Sciatic nerve (tissue), 2 donors: ENCODE measurements at places on chromosomes 1 and 21.

DNA sequence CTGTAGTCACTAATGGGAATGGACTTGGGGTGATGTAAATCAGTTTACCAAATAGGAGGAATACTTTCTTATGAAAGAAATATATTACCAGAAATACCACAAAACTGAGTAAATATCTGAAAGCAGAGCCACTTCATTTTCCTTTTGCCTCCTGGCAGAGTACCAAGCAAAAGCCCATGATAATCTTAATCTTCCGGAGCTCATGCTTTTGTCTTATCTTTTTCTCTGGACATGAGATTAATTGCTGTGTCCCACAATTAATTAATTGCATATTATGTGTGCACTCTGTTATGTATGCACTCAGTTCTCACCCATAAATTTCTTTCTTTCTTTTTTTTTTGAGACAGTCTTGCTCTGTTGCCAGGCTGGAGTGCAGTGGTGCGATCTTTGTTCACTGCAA is 94.1 kb upstream of the PDE4B start:
- DNase-seq = no peak

DNA sequence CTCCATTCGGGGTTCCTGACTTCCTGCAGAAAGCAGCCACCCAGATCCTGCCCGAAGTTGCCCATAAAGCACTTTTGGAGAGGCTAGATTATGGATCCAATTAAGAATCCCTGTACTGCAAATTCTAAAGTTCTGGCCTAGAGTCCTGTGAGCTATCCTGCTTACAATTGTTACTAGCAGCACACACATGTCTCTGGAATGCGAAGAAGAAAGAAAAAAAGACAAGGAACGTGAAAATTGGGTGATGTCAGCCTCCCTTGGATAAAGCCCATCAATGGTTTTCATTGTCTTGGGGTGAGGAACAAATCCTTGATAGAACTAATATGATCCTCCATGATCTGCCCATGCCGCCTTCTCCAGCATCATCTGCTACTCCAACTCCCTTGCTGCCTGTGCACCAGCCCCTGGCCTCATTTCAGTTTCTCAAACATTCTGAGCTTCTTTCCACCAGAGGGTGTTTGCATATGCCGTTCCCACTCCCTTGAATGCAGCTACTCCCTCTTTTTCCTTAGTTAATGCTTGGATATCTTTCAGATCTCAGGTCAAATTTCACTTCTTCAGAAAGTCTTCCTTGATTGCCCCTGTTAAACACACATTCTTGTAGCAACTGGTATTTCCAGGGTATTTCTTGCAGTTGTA is 94.0 kb downstream of the ST6GALNAC5 start:
- no peak for DNase-seq

DNA sequence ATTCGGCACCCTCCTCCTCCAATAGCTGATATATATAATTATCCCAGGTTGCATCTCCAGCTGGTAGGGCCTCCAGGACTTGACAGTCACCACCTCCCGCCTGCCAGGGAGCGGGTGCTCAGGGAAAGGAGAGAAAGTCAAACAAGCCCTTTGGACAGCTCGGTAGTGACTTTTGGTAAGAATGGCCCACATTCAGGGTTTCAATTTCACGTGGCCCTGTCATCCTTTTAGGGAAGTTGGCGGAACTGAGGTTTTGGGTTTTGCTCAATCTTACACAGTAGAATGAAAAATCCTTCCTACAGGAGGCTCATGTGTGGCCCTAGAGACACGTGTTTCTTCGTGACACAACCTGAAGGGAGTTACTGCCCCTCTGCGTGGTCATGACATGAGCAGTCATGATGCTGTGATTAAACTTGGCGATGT is 44.2 kb downstream of the CAPN8 start:
- DNase-seq = no peak

- no peak for DNase-seq
Observed at GRCh38 chr1:200674838-200675587, 5.3 kb upstream of the DDX59 start.

DNA sequence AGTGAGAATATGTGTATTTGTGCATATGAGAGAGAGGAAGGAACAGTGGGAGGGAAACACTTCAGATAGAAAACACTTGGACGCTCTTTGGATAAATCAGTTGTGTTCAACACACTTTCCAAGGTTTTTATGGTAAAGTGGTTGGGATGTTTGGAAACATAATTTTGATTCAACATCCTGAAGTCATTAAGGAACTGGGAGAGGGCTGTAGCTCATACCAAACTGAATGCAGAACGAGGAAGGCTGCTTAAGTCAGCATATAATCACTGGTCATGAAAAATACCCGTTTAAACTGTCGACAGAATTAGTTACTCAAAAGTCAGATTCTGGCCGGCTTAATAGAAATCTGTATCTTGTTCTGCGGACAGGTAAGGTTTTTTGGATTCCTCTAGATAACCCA is 14.9 kb downstream of the LIX1L start:
- DNase-seq = no peak

GRCh38 chr1:22722901-22723550 is 12.4 kb downstream of the EPHB2 start:
- DNase-seq = no peak

DNA sequence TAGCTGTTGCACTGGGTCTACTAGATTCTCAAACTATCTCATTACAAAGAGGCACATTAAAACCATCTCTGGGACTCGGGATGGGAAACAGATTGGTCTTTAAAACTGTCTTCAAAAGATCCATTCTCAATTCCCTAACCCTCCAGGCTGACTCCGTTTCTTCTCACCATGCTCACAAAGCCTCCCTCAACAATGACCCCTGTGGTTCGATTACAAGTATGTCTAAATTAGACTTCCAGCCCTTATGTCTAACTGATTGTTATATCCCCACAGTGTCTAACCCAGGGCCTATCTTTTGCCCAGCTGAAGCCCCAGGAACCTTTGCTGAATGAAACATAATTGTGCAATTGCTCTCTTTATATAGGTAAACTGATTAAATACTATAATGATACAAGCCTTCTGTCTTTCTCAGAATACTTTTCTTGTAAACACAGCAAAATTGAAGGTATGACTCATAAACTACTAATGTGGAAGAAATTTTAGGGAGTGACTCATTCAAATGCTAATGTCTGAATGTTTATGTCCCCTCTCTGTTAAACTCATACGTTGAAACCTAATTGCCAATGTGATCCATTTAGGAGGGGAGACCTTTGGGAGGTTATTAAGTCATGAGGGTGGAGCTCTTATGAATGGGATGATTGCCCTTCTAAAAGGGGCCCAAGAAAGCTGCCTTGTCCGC is 65.6 kb upstream of the DAB1 start:
- no peak for DNase-seq

- no peak for DNase-seq
Observed at GRCh38 chr1:10068605-10069294, 36.0 kb downstream of the UBE4B start.

- DNase-seq = no peak
Observed at GRCh38 chr1:95941121-95941798, 707.2 kb downstream of the RWDD3 start.
